ENCODE measurements at places on chromosomes 1 and 21.

DNA sequence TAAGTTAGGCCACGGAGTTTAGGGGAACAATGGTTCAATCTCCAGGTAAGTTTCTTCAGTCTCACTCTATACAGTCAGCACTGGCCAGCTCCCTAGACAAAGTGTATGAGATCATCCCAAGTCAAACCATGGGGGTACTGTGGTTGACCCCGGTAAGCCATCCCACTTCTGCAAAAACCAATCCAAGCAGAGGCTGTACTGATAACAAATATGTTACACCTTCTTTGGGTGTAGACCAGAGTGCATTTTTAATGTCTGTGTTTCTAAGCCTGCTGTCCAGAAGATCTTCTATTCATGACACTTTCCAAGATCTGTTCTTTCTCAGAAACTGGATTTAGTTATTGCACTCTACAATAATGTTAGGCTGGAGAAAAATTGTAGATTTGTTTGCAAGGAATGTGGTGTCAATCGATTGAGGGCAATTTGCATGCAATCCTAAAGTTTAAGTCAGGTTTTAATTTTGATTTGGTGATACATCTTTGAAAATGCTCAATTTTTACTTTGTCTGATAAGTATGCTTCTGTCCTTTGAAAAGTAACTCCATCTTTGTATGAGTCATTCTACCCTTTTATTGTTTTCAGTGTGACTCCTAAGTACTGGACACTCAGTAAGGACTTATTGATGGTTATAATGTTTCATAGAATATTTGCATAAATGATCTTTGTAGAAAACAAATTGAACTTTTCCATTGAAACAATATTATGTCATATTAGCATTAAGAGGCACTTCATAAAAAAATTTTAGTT lies 152.4 kb downstream of the HLX start:
- DNase-seq: no peak

DNA sequence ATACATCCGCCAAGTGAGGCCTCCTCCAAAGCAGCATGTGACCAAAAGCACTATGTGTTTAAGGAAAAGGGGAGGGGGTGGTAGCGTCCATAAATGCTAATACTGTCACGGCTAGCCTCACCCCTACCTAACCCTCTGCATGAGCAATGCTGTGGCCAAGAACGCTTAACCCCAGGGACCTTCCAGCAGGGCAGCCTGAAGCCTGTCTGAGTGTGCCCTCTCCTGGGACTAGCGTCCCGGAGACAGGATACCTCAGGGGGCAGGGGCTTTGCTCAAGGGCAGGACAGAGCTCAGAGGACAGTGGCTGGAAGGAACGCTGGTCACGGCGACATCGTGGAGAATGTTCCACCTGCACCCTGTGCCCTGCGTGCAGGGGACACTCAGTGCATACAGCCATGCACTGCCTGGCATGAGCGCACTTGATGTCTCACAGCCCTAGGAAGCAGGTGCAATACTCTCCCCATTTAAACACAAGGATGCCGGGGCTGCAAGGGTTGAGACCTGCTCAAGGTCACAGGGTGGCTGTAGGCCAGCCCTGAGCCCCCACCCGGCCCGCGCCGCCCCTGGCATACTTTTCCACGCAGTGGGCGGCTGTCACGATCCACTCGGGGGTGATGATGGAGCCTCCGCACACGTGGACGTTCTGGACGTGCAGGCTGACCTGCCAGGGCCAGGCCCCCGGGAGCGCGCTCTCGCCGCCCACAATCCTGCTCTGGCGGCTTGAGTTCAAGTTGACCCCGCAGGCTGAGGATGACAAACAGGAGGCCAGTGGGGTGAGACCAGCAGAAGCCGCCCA lies 35.0 kb downstream of the TMPRSS2 start:
- DNase-seq: no peak

- DNase-seq: no peak
Observed at GRCh38 chr1:44929531-44929930, 56.9 kb downstream of the EIF2B3 start.

GRCh38 chr1:20110679-20111078 lies 8.7 kb downstream of the PLA2G2D start:
- no peak for DNase-seq

GRCh38 chr1:245834002-245834401 lies 673.1 kb downstream of the SMYD3 start:
- no peak for DNase-seq

GRCh38 chr1:192147221-192147620 lies 11.0 kb upstream of the RGS18 start:
- no peak for DNase-seq

- no peak for DNase-seq
Observed at GRCh38 chr1:186463511-186463910, 2.6 kb upstream of the PDC start.

DNA sequence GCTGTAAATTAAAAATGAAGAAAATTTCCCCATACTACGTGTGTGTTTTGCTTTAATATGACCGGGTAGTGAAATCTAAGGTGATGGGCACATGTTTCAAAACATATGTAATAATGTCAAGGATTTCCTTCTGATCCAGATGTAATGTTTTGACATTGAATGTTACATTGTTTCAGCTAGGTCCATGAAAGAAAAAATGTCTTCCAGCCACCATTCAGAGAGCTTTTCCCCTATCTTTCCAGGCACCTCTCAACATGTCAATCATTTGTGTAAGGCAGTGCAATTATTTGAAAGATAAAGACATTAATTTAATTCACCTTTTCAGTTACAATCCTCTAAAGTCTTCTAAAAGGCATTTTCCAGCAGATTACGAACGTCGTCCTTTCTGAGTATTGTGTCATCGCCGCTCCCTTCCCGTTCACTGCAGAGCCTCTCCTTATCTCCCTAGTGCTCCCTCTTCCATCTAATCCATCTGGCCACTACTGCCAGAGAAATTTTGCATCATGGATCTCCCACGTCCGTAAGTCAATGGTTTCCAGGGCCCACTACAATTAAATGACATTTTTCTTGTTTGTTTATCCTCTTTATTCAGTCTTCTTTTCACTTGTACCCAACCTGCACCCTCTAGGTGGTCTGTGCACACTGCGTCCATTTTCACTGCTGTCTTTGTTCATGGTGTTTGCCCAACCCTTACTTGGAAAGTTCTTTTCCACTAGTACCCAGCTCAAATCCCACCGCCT lies 1.3 kb upstream of the VAMP3 start:
- DNase-seq: no peak

DNA sequence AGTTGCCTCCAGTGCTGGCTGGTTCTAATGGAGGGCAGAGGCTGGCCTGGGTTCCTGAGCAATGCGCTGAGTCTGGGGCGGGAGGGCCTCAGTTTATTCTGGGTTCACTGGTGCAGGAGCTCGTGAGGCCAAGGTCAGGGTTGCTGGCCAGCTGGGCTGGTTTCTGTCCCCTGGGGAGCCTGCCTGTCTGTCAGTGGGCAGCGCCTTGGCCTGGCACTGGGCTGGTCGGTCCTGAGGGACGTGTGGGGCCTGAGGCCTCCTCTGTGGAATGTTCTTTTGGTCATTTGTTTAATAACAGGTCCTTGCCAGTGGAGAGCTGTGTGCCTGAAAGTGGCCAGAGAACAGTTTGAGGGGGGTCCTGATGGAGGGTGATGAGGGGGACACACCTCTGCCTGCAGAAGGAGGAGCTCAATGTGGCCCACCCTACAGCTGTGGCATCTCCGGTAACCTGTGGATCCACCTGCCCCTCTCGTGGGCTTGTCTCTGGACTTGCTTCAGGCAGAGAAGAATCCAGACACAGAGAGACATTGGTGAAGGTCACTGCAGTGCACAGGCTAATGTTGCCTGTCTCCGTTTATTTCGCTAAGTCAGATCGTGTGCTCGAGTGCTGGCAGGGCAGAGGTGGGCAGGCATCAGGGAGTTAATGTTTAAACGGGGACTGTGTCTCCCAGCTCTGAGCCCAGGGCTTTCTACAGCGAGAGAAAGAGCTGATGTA lies 34.6 kb downstream of the COQ8A start:
- DNase-seq: no peak

GRCh38 chr1:6106321-6106731 lies 60.6 kb downstream of the KCNAB2 start:
- no peak for DNase-seq

GRCh38 chr1:223109581-223110026 lies 33.4 kb downstream of the TLR5 start:
- no peak for DNase-seq

- DNase-seq: no peak
Observed at GRCh38 chr1:38328278-38329035, 281.9 kb upstream of the POU3F1 start.

- DNase-seq: no peak
Observed at GRCh38 chr1:35191429-35192055, 1.4 kb downstream of the SFPQ start.

DNA sequence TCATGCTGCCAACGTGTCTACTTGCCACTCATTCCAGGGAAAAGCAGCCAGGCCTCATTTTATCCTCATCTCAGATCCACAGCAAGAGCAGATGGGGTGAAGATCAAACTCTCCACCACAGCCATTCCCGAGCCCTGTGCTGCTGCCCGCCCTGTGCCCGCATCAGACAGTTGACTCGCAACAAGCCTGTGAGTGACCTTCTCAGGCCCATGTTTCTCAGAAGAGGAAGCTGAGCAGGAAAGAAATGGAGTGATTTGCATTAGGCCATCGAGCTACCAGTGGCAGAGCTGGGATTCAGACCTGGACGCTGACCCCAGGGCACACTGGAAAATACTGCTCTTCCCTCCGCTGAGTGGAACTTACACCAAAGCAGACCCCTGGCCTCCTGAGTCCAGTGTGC lies 1.2 kb downstream of the CNR2 start:
- no peak for DNase-seq

DNA sequence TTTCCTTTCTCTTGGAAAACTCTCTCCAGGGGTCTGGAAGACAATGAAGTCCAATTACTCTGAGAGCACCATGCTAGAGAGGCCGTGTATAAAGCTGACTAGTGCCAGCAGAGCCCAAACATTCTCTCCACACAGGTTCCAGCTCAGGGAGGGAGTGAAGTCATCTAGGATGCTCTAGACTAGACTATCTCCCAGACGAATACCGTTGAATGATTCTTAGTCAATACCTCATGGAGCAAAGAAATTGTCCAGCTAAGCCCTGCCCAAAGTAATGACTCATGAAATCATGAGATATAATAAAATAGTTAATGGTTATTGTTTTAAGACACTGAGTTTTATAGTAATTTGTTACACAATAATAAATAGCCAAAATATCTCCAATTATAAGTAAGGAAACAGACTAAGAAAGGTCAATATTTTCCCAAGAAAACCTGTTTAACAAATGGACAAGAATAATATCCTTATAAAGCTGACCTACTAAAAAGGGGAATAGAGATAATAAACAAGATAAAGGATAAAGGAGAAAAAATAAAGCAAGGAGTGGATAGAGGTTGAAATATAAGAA lies 163.9 kb upstream of the LRRC7 start:
- DNase-seq: no peak

- DNase-seq: no peak
Observed at GRCh38 chr1:29749024-29749945, 513.0 kb downstream of the PTPRU start.

DNA sequence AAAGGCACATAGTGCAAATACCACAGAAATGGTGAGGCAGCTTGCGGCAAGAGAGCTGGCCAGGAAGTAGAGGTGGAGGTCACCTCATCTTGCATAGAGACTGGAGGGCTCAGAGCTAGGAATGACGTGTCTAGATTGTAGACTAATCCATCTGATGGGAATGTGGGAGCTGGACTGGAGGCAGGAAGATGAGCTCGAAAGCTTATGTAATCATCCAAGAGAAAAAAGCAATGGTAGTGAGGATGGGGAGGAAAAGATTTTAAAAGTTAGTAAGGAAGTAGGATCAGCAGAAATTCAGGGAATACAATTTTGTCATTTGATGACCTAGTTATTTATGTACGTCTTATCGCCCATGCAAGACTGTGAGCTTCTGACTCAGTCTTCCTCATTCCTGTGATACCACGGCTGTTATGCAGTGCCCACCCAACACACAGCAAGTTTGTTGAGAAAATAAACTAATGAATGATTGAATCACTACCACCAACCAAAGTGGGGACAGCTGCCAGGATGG lies 123.9 kb downstream of the RRAGC start:
- no peak for DNase-seq

GRCh38 chr1:2431103-2431502 lies 18.7 kb upstream of the PEX10 start:
- DNase-seq: no peak

DNA sequence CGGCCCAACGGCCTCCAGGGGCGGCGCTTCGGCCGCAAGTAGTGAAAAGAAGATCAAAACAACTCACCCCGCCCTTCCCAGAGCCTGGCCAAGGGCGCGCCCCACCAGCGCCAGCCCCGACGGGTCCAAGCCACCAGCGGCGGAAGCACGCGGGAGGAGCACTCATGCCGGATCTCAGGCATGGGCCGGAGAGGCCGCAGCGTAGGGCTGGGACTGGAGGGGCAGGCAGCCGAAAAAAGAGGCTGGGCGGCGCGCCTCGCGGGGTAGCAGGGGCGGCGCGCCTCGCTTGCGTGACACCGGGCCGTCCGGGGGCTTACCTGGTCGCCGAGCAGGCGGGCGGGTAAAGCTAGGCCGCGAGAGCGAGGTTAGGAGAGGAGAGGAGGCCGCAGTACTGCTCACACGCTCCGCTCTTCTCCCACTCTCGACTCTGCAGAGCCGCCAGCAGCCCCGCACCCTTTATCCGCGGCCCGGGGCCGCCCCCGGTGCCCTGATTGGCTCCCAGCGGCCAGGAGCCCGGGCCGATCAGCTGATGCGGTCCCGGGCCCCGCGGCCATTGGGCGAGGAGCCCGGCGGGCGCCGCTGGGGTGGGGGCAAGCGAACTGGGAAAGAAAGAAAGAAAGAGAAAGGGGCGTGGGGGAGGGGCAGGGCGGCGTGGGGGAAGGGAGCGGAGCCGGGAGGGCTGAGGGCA lies at the start of gene GLUL:
Gene GLUL, minus strand, starts transcription at position 429 of the 688 bp plus-strand sequence. CDS start 3,053 bp downstream, outside the sequence.
- DNase-seq: peak; percentile 87

DNA sequence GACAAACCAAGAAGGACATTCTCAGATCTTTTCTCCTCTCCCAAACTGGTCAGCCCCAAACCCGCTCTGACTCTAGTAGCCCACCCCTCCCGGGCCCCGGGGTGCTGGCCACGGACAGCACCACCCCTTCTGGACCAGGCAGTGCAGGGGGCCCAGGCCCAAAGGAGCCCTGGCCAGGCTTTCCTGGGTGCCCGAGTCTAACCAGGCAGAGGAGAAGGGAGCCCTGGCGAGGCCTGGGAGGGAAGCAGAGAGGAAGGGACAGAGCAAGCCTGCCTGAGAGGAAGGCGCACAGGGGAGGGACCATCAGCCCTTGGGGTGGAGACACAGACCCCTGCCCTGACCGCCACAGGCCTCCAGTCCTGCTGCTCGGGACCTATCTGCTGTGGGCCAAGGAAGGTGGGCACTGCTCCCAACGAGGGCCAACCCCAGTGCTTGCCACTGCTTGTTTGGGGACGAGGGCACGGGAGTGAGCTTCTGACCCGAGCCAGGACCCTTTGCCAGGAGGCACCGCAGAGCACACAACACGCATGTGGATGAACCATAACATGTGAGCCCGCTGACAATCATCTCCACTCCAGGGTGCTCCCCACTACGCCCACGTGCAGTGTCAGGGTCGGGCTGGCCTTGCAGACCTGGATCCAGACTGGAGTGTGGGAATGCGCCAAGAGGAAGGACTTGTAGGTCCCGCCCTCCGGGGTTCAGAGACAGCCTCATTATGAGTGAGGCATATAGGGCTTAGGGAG lies 57.6 kb downstream of the KCNAB2 start:
- peak; percentile 55 for DNase-seq
